ENCODE measurements at places on chromosomes 7 and 10. TPM values are rescaled to one million over a fixed set of nuclear protein-coding genes. Genes with fewer than 3 reads are reported as not detected.
A peak's percentile ranks its signal among the peaks of the same experiment; 100 is the strongest.

DNA sequence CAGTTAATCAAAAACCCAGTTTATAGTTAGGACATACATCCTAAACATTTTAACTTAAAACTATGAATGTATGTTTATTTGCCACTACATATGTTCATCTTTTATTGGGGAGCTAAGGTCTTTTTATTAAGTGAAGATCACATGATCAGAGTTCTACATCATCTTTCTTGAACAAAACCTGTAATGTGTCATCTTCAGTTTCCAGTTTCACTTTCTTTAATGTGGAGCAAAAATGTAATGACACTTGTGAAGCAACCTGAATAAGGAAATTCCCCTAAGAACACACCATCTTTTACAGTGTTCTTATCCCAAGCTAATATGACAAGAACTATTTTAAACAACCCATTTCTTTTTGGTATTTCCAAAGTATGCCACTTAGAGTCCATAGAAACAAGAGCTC is 166.7 kb upstream of the BET1 start:
- DNase-seq = no peak

DNA sequence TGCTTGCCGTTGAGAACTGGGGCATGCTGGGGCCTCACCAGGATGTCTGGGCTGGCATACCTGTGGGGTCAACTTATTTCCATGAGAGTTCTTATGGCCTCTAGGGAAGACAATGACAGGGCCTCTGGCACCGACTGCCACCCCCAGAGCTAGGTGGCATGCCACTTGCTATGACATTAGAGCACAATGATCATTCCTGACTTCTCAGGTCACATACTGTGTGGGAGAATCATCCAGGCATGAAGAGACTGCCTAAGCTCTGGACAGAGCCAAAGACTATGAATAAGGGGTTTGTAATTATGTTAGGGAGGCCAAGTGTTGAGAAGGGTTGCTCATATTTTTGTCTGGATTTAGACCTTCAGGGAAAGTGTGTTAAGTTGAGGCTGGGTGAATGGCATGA is 97.5 kb downstream of the PTPN20 start:
- no peak for DNase-seq

GRCh38 chr10:88117869-88118632 is 254.6 kb downstream of the PTEN start:
- DNase-seq = no peak

DNA sequence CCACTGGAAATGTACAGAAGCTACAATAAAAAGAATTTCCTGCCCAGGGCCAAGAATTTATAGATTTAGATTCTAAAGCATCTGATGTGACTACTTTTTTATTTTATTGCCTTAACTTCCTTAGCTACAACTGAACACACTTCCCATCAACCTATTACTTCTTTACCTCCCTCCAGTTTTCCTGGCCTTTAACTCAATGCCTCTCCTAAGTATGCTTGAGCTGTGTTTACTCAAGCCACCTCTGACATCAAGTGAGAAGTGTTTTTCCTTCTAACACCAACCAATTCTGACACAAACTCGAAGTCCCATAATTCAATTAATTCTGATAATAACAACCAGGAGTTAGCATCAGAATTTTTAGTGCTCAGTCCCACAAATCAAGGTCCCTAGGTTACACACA is 170.0 kb downstream of the IMMP2L start:
- peak; percentile 11 for DNase-seq

DNA sequence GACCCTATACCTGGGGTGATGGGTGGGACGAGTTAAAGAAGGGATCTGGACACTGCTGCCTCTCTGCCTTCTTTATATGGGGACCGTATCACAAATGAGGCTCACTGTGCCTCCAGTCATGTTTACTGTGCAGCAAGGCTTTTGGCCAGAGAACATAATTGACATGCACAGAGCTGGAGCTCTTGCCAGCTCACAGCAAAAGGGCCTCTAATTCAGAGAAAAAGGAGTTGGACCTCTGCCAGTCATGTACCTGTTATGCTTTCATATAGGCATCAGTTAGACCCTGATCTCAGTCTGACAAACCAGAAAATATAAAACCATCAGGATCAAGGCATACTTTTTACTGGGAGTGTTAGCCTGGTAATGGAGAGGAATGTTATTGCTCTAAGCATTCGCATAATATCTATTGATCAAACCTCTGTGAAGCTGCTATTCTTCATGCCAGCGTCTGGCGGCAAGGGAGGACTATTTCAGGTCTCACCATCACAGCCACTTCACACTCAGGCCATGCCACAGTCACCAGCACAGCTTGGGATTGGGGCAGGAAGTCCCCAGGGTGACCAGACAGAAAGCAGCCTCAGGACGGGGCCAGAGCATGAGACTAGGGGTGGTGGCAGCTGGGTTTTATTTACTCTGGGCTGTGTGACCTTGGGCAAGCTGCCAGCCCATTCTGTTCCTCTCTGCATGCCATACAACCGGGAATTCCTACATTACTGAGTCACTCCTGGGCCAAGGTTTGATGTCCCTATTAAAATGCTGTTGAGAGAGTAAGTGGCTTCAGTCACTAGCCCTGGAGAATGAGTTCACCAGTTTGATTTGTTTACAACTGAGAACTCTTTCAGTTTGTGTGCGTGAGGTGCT is 90.1 kb downstream of the NPSR1 start:
- DNase-seq = peak; percentile 18

DNA sequence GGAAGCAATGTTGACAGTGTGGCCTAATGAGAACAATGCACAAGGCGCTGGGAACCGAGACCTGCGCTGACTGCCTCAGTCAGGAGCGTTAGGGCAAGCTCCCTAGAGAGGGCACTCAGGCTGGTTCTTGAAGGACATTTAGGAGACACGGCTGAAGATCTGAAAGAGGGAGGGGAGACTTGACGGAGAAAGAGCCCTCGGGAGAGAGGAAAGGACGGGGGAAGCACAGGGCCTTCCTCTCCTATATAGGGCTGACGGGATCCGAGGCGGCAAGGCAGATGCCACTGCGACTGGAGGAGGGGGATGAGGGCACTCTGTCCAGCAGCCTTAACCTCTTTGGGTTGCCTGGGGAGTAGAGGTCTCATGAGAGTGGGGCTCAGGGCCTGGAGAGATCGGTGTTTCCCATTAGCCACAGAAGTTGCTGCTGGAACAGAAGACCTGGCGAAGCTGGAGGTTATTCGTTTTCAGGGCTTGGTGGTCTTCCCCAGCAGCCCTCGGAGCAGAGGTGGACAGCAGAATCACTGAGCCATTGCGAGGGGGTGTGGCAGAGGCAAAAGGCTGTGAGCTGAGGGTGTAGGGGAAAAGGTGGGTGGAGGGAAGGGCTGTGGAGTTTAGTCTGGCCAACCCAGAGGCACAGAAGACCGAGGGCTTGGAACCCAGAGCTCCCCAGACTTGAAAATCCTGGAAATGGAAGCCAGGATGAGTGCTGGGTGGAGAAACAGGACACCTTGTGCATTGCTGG is 36.0 kb downstream of the CLEC2L start:
- no peak for DNase-seq

DNA sequence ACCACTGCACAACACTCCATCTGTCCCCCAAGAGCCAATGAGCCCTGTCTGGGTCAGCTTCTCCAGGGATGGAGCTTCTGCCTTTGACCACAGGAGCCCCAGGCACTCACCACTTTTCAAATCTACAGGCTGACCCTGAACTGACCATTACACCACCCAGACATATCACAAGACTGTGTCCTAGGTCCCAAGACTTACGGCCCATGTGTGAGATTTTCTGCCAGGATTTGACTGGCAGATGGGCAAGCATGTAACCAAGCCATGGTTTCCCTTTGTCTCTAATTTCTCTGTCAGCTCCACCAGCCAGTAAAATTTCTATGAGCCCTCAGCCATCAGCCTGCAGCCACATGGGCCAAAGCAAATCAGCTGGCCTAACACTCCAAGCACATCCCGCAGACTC is 92.5 kb downstream of the SH3PXD2A start:
- no peak for DNase-seq

TMEM184A gene
- polyA plus RNA-seq = 6.1 TPM

DNA sequence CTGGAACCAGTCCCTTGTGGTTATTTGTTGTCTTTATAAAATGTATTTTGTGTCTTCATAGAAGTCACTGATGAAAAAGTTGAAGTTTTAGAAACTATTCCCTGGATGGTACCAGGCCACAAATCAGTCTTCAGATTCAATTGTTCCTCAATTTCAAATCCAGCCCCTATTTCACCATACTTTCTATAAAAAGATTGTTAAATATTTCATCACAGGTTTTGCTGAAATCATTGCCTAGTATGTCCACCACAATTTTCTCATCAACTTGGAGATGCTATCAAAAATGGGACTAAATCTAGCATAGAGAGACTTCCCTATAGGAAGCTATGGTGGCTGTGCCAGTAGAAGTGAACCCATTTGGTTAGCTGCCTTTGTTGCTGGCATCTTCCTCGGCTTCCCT is 118.5 kb downstream of the RAB18 start:
- DNase-seq = no peak

SP4 gene
- 17.0 TPM for polyA plus RNA-seq

All from left kidney (tissue), 8 donors.